ENCODE measurements at places on chromosomes 3 and 15.
A peak's percentile ranks its signal among the peaks of the same experiment; 100 is the strongest.

DNA sequence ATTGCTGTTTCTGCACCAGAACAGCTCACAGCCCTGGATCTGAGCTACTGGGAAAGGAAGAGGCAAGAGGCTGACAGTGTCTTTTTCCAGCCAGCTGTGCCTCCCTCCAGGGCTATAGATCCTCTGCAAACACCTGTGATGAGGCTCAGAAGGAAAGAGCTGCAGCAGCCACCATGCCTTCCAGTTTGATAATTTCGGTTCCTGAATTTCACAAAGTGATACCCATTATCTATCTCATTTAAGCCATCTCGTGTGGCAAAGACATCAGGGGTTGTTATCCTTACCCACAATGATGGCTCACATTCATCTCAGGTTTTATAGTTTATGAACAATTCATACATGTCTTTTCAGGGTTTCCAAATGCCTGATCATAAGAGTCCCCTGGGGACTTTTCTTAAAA lies 1.8 kb upstream of the LARP6 start:
- no peak for DNase-seq

- no peak for DNase-seq
Observed at GRCh38 chr15:80549654-80550053, 145.5 kb upstream of the ABHD17C start.

- no peak for DNase-seq
Observed at GRCh38 chr15:100951965-100952364, 32.8 kb downstream of the LRRK1 start.

- no peak for DNase-seq
Observed at GRCh38 chr3:171276923-171277322, 183.3 kb downstream of the TNIK start.

DNA sequence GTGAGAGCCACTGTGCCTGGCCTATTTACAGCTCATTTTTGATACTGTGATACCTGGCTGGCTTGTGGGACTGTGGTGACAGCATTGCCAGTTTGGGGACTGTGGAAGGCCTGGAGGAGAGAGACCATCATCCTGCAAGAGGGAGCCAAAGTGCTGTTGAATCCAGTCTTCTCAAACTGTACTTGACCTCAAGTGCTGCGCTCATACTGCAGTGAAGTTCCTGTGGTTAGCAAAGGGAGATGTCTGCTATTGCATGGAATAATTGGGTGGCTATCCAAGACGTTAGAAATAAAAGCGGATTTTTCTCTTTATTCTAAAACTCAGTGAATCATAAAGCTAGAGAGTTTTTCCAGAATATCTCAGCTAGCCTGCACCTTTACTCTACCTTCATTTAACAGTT lies 83.4 kb downstream of the CCK start:
- DNase-seq = no peak

DNA sequence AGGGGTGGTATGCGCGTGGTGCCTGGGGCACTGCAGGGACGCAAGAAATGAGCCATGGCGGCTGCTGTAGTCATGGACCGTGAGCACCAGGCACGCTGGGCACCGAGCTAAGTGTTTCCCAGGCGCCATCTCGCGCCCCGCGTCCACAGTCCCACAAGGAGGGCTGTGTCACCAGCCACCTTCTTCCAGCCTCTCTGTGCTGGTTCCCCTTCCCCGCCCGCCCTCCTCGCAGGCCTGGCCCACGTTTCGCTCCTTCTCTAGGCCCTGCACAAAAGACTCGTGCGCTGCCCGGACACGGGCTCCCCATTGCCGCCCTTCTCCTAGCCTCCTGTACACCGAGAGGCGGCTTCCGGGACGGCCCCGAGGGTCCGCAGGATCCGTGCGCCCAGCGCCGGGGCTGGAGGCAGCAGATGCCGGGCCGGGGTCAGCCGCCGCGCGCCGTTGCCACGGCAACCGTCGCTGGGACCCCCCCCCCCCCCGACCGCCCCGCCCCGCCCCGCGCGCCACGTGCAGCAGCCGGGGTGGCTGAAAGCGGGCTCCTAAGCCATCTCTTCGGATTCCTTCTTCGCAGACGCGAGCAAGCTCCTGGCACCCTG lies 113.4 kb downstream of the SRGAP3 start:
- no peak for DNase-seq

- DNase-seq = no peak
Observed at GRCh38 chr3:190970560-190970959, 108.1 kb upstream of the GMNC start.

DNA sequence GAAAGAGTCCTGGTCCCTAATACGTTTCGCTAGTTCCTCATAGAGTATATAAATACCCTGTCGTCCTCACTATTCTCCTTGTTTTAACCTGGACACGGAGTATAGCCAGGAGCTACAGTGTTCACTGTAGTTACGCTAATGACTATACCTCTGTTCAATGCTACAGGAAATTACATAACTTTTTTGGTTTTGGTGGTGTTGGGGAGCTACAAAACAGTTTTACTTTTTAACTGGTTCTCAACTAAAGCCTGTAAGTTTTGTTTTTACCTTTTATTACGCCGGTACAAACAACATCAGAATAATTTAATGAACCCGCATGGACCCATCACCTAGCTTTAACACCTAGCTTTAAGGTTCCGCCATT lies 1.5 kb downstream of the LMLN start:
- DNase-seq = no peak

GRCh38 chr15:97479957-97480356 lies 480.5 kb upstream of the ARRDC4 start:
- no peak for DNase-seq

DNA sequence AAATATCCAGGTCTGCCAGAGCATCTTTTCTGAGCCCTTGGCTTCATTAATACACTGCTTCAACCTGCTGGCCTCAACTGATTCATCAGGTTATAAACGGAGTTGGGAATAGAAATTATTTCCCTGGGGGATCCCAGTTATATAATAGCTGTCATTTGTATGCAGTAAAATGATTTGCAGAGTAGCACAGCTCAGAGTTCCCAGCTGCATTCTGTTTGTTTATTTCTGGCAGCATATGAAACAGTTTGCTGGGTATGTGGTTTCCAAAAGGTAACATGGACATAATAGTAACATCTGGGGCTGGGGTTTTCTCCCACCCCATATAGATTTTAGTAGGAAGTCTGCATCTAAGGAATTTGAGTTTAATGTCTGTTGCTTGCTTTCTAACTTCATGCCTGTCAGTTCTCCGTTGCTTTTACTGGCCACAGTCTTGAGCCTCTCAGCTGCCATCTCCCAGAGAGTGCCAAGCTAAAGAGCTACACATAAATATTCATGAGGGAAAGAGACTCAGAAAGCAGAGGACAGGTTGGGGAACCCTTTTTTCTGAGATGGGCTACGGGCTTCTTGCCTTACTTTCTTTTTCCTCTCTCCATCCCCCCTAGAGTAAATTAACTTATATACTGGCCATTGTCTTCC lies 124.6 kb downstream of the TMEM108 start:
- no peak for DNase-seq

DNA sequence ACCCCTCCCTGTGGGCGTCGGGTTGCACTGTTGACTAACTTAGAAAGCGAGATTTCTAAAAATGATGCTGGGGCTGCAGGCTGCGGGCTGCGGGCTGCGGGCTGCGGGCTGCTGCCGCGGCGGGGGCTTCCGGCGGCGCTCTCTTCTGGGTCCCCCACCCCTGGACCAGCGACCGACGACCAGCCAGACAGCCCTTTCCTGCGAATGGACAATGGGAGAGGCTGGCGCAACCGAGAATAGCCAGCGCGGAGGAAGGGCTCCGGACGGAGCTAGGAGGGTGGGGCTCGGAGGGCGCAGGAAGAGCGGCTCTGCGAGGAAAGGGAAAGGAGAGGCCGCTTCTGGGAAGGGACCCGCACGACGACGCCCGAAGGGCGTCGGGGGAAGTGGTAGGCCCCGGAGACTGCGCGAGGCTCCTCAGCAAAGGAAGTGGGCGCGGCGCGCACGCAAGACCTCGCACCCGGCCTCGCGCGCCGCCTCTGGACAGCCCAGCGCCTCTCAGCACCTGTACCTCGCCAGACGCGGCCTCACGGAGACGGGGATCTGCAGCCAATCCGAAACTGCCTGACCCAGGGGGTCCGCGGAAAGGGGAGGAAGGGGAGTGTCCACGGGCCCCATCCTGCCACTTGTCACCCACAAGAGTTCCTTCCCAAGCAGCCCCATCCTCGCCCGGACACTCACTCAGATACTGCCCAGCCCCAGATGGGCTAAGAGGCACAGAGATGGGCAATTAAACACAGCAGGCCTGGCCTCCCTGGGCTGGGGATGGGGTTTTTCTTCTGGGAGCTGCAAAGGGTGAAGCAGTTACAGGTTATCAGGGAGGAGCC lies 70.7 kb downstream of the SLC12A8 start:
- peak; percentile 74 for DNase-seq

GRCh38 chr3:134485075-134485717 lies 589 bp downstream of the ANAPC13 start:
- peak; percentile 90 for DNase-seq

DNA sequence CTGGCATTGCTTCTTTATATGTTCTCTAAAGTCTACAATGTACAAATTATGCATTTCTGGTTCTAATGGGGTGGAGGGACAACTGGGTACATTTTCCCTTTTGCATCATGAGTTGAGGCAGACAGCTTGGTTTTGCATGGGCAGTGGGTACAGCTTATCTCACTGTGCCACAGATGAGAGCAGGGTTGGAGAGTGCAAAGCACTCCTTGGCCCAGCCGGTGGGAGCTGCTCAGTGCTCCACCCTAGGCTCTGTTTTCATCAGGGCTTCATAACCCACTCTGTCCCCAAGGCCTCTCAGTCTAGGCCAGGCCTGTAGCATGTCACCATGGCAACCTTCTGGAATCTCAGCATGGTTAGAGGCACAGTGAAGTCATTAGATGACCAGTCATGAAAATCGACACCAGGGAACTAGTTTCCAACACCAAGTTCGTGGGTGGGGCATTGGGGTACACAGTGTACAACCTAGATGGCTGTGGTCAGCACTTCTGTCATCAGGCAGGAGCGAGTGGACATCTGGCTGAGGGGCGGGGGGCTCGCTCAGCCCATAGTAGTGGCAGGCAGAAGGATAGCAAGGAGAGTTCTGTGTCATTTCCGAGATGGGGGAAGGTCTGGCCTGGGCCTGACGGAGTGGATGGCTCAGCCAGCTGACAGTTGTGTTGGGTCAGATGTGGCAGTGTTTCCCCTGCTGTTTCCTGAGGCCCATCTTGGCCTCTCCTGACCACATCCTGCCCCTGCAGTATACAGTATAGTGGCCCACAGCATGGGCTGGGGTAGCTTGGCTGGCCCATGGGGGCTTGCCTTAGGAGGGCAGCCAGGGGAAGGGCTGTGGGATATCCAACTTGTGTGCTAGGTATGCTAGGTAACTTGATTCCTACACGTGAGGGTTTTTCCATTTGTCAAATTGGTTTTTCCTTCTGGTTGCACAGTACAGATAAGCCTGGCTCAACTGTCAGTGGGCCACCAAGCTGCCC lies 75.7 kb upstream of the PRR23C start:
- DNase-seq = no peak

DNA sequence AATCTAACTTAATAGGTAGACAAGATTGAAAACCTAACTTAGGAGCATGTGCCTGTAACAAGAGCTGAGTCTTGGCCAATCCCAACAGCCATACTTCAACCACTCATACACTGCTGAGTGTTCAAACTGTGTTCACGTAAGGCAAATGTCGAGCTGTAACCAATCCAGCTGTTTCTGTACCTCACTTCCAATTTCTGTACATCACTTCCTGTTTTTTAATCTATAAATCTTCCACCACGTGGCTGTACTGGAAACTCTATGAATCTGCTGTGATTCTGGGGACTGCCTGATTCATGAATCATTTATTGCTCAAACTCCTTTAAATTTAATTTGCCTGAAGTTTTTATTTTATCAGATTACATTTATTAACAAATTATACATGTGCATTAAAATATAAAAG lies 44.6 kb upstream of the NEDD4 start:
- DNase-seq = no peak

DNA sequence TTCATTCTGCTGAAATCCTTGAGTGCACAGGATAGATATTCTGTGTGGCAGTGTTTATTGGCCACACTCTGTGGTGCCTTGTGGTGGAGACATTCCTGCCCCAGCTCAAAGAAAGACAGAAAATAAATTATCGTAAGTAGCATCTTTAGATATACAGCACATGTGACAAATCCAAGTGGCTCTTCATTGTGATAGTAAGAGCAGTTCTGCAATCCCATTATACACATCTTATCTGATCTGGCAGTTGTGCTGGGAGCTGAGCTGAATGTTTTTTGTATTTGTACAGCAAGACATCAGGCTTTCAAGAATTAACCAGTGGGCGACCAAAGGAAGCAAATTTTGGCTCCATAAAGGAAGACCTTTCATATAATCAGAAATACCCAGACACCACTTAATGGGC lies 235.3 kb upstream of the MRPL3 start:
- DNase-seq = no peak
